Renal cortex interstitium (tissue), 15 donors: ENCODE measurements at places on chromosomes 5 and 9.

DNA sequence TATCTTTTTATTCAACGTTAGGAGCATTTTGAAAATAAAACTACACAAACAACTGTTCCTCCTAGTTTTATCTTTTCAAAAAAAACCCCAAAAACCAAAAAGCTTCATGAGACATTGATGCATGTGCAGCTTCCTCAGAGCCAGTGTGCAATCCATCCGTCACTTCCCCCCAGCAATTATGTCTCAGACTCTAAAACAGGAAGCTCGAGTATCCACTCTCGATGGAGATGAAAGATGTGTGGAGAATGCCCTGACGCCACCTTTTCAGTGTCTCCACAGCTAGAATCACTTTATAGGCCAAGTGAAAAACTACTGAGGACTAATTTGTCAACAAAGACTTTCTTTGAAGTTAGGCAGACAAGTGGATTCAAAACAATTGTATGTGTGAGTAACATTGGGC lies 408.9 kb upstream of the SMARCA2 start:
- peak; percentile 6 for DNase-seq

- DNase-seq: no peak
Measured at GRCh38 chr5:154076240-154076922, 37.6 kb downstream of the MFAP3 start.

DNA sequence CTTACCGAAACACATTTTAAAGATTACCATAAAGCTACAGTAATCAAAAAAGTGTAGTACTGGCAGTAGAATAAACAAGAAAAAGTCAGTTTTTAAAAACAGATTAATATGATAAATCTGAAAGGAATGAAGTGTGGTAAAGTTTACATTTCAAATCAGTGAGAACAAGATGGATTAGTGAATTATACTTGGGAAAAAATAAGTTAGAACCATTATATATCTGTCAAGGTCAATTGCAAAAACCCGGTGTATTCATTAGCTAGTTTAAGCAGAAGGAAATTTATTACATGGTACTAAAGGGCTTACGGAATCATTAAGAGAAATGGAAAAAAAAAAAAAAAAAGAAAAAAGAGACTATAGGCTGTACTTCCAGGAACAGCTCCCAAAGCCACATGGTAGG lies 164.3 kb downstream of the MUSK start:
- no peak for DNase-seq

DNA sequence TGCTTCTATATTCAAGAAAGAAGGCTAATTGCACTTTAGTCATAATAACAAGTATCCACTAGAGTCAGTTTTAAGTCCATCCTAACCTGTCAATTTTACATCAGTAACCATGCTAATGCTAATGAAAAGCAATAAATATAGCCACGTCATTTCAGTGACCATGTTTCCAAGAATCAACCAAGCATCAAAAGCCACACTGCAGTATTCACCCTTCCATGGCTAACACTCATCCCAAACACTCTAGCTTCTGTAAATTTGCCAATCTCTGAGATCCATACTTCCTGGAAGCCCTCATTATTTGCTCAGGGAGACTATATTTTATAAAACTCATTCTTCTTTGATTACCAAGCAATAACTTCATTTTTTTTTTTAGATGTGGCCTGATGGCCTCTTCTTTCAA lies 712.0 kb downstream of the CETN3 start:
- no peak for DNase-seq

DNA sequence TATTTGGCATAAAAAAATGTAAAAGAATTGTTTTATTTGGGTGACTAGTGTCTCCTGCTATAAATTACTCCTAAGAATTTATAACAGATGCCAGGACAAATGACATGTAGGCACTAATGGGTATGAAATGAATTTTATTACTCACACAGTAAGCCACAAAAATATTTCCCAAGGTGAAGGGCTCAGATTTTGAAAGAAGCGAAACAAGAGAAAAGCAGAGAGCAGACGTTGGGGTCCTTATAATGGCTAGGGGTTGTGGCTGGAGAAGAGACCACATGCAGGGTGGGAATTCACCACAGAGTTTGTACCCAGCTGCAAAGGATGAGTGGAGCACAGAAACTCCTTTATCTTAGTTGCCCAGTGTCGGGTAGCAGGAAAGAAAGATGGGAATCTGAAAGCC lies 45.0 kb upstream of the PRR16 start:
- no peak for DNase-seq

GRCh38 chr9:106102821-106103220 lies 408.5 kb downstream of the TMEM38B start:
- no peak for DNase-seq

DNA sequence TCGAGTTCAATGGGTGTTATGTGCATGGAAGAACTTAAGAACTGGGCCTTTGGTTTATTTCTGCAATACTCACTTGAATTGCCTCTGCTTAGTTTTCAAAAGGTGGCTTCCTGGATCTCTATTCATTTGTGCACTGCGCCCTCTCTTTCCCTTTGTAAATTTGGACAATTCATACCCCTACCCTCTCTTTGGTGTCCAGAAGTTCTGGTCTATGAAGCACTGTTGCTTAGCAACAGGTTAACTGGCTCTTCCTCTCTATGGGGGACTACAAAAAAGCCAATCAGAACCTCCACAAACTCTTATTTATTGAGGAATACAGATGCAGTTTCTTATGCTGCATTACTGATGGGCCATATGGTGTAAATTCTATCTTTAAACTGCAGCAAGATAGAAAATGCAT lies 13.5 kb upstream of the FAM120A start:
- no peak for DNase-seq

DNA sequence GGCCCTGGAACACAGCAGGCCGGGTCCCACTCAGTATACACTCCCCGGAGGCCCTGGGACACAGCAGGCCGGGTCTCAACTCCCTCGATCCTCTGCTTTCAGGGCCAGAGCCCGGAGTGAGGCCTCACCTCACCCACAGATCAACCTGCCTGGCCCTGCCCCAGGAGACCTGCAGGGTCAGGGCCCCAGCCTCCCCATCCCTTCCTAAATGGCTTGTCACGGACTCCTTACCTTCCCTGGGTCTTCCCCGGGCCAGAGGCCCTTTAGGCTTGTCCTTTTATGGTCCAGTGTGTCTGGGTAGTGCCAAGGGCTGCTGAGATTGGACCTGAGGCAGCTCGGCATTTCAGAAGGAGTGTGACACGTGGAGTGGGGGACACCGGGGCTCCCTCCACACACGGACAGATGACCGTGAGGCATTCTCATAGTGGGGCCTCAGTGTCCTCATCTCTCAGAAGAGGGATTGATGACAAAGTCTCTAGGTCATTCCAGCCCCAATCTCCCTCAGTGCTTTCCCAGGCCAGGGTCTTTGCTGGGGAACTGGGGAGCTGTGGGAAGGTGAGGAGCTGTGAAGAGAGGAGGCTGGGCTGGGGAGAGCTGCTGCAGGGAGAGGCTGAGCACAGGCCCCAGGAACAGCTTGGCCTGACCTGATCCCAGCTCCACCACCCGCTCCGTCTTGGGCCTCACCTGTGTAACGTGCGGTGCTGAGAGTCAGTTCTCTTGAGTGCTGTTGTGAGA lies 18.0 kb upstream of the PLEKHG4B start:
- DNase-seq: no peak

DNA sequence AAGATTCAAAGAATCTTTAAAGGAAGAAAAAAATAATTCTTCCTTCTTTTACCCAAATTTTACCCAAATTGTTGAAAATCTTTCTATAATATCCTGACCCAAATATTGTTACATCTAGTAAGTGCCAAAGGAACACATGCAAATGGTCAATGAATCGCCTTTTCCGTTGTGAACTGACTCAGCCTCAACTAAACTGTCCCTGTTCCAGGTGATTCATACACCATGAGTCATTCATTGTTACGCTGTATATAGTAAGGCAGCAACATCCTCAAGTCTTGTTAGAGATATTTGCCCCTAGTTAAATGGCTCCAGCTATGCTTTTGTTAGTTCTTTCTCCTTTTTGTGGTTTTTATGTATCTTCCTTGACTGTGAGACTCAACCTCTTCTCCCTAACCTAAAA lies 9.7 kb downstream of the PTGER4 start:
- DNase-seq: no peak

GRCh38 chr5:115810761-115811160 lies 5.7 kb downstream of the CDO1 start:
- DNase-seq: no peak

DNA sequence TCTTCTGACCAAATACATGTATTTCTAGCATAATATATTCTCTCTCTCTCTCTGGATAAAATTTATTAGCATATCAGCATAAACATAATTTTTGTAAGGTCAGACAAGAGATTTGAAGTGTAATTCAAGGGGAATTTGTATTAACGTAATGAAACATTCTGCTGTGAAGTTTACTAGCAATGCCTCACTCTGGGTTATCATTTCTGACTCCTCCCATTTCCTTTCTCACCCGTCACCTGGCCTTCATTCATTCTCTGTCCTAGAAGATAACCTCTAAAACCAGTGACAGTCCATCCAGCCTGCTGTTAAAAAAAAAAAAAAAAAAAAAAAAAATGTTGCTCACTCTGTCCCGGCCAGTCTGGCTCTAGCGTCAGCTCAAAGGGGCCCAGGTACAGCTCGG lies 27.1 kb downstream of the GRAMD2B start:
- DNase-seq: no peak

DNA sequence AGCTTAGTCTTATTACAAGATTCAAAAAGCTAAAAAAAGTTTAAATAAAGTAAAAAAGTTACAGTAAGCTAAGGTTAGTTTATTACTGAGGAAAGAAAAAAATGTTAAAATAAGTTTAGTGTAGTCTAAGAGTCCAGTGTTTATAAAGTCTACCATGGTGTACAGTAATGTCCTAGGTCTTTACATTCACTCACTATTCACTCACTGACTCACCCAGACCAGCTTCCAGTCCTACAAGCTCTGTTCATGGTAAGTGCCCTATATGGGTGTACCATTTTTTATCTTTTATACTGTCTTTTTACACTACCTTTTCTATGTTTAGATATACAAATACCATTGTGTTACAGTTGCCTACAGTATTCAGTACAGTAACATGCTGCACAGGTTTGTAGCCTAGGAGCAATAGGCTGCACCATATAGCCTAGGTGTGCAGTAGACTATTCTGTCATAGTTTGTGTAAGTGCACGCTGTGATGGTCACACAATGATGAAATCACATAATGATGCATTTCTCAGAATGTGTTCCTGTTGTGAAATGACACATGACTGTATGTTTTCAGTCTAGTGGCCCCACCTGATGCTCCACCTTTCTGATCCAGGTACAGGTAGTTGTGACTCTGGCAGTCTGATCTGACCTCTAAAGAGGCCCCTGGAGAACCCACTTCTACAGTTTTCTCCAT lies 45.7 kb downstream of the SNX18 start:
- no peak for DNase-seq

DNA sequence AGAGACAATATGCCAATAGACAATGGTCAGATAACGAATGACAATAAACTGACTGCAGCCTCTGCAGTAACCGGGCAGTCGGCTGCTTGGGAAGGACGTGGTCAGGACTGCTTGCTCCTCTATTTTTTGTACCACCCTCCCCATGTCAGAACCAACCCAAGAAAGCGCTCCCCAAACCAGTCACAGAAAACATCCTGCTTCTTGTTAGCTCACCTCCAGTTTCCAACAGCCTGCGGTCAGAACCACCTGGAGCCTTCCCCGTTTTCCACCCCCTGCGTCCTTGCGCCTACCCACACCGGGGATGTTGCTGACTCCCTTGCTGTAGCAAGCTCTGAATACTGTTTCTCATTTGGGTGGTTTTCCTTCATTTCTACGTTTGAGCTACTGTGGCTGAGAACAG lies 1.7 kb upstream of the MRNIP start:
- no peak for DNase-seq

- DNase-seq: no peak
Measured at GRCh38 chr9:24090566-24090965, 264.5 kb upstream of the ELAVL2 start.

DNA sequence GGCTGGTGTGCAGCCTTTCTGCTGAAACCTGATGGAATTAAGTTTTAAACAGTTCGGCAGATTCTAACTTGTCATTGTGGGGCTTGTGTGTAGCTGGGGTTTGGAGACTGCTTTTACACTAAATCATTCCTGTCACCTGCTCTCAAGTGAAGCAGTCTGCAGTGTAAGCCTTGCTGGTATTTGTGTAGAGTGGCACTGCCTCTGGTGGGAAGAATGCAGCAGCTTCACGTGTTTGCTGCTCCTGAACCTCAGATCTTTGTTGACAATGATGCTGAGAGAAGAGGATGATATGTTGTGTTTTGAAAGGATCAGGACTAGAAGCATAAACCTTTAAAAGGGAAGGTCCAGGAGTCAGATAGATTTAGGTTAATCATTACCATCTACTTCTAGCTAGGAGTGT lies 88.1 kb downstream of the KDM4C start:
- DNase-seq: peak; percentile 50
